ENCODE measurements at places on chromosomes 2 and 18. TPM values are rescaled to one million over a fixed set of nuclear protein-coding genes. Genes with fewer than 3 reads are reported as not detected.
A peak's percentile ranks its signal among the peaks of the same experiment; 100 is the strongest.

DNA sequence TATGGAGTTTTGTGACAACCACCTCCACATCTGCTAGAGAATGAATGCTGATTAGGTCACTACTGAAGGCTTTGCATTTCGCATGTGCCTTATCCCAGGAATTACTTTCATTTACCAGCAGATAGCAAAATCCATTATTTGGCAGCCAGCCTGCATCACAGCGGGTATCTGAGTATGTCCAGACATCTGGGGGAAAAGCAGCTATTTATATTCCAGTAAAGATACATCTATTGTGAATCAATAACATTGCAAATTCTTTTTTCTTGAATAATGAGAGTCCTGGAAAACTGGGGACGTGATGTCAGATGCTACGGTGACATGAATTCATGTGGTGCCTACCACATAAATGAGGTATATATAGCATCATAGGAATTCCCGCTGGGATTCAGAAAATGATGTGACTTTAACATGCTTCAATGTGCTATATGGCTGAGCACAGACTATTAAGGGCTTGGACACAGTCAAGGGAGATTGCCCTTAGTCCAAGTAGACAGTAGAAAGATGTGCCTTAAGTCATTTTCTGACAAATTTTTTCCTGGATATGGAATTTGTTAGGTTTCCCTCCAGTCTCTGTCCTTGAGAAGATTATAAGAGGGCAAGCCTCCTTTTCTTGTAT is 84.2 kb upstream of the CD302 start:
- no peak for DNase-seq
- H3K27me3 ChIP-seq = no peaks in the 10 kb centered on the region
- H3K4me3 ChIP-seq = no peak overlapping the region
- no peaks in the 10 kb centered on the region for H3K4me1 ChIP-seq
- peaks cover 78% of the 10 kb centered on the region for H3K36me3 ChIP-seq

- no peak overlapping the region for H3K27ac ChIP-seq
- peaks cover 6% of the 10 kb centered on the region for H3K27me3 ChIP-seq
- H3K4me3 ChIP-seq = no peak overlapping the region
- no peaks in the 10 kb centered on the region for H3K36me3 ChIP-seq
- no peaks in the 10 kb centered on the region for H3K4me1 ChIP-seq
Measured at GRCh38 chr18:78970774-78971333, 8.8 kb upstream of the SALL3 start.

DNA sequence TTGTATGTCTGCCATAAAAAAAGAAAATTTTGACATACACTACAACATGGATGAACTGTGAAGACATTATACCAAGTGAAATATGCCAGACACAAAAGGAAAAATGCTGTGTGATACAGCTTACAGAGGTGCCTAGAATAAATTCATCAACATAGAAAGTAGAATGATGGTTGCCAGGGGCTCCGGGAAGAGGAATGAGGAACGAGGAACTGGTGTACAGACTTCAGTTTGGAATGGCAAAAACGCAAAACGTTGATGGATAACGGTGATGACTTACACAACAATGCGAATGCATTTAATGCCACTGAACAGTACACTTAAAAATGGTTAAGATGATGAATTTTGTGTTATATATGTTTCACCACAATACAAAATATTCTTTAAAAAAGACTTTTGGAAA is 61.0 kb downstream of the TTC21B start:
- no peak for DNase-seq
- no peak overlapping the region for H3K27ac ChIP-seq
- no peak overlapping the region for H3K4me3 ChIP-seq
- no peaks in the 10 kb centered on the region for H3K4me1 ChIP-seq
- no peaks in the 10 kb centered on the region for H3K36me3 ChIP-seq

DNA sequence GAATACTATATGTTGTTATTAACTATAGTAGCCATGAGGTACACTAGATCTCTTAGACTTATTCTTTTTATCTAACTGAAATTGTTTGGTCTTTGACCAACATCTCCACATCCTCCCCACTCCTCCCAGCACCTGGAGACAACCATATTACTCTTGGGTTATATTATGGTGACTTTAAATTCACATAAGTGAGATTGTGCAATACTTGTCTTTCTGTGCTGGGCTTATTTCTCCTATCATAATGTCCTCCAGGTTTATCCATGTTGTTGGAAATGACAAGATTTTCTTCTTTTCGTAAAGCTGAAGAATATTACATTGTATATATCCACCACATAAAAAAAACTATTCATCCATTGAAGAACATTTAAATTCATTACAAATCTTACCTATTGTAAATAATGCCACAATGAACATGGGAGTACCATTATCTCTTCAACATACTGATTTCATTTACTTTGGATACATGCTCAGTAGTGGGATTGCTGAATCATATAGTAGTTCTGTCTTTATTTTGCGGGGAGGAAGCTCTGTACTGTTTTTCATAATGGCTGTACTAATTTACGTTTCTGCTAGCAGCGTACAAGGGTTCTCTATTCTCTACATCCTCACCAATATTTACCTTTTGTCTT is 159.2 kb upstream of the SCN7A start:
- no peak overlapping the region for H3K4me3 ChIP-seq
- H3K4me1 ChIP-seq = no peaks in the 10 kb centered on the region
- DNase-seq = no peak

DNA sequence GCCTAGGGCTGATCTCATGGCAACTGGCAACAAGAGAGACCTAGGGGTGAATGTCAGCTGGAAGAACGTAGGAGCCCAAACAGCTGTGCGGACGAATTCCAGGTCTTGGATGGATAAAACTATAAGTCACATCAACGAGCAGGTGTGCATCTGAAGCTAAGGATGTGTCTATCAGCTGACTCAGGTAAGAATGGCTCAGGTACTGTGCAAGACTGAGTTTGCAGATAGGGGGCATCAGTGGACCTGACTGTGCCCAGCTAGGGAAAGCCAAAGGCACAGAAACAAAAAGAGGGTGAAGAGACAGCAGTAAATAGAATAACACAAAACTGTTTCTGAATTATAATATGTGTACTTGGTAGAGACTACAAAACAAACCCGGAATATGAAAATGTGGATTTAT is 357.3 kb downstream of the ZEB2 start:
- H3K27me3 ChIP-seq = no peaks in the 10 kb centered on the region
- H3K36me3 ChIP-seq = no peaks in the 10 kb centered on the region
- H3K4me3 ChIP-seq = no peak overlapping the region
- no peaks in the 10 kb centered on the region for H3K4me1 ChIP-seq

GRCh38 chr2:853203-853870 is 97.3 kb upstream of the SNTG2 start:
- peaks cover 5% of the 10 kb centered on the region for H3K4me1 ChIP-seq
- no peaks in the 10 kb centered on the region for H3K36me3 ChIP-seq
- DNase-seq = no peak
- no peak overlapping the region for H3K27ac ChIP-seq
- H3K4me3 ChIP-seq = no peak overlapping the region

DNA sequence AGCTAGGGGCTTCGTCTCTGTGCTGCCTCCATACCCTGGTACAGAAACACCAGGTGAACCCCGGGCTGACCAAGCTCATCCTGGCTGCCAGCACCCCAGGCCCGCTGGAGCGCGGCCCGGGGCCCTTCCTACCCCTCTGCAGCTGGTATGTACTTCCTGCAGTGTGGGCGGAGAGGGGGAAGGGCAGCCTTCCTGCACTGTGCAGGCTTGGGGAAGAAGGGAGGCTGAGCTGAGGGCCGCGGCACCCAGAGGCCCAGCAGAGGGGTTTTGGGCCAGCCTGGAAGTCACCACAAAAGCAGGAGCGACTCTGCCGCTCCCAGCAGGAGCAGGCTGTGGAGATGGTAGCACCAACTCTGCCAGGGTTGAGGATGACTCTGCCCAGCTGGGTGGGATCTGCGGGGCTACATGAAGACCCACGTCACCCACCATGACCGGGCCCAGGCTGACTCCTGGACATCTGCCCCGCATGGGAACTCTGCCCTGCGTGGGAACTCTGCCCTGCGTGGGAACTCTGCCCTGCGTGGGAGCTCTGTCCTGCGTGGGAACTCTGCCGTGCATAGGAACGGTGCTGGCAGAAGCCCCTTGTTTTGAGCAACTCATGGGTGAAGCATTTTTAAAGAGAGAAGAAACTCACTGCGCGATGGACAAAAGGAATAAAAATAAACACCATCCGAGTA is 273.3 kb downstream of the NDUFA10 start:
- DNase-seq = peak; percentile 26
- no peaks in the 10 kb centered on the region for H3K36me3 ChIP-seq
- H3K4me3 ChIP-seq = peak overlapping the region; percentile 33
- H3K4me1 ChIP-seq = peaks cover 18% of the 10 kb centered on the region
- H3K27ac ChIP-seq = peak overlapping the region; percentile 60
- H3K27me3 ChIP-seq = no peaks in the 10 kb centered on the region

- no peak for DNase-seq
- H3K27ac ChIP-seq = no peak overlapping the region
- no peaks in the 10 kb centered on the region for H3K27me3 ChIP-seq
- H3K4me1 ChIP-seq = no peaks in the 10 kb centered on the region
- no peaks in the 10 kb centered on the region for H3K36me3 ChIP-seq
Measured at GRCh38 chr2:127626175-127626574, 19.8 kb upstream of the GPR17 start.

The ZNF516 gene
- total RNA-seq = 60.4 TPM

The LRRC30 gene
- not detected for total RNA-seq

The ABCG5 gene
- total RNA-seq = not detected

The OR6B2 gene
- total RNA-seq = not detected

The KCNIP3 gene
- not detected for total RNA-seq
